Suprapubic skin (tissue), 4 donors: ENCODE measurements at places on chromosomes 6 and 20. TPM values are rescaled to one million over a fixed set of nuclear protein-coding genes. Genes with fewer than 3 reads are reported as not detected.

- DNase-seq, result no peak
- no peaks in the 10 kb centered on the region for H3K4me1 ChIP-seq
- no peaks in the 10 kb centered on the region for H3K27me3 ChIP-seq
- no peaks in the 10 kb centered on the region for H3K36me3 ChIP-seq
These were observed 225.9 kb downstream of the NKAIN2 start for GRCh38 chr6:124029567-124029966.

- peaks cover 43% of the 10 kb centered on the region for H3K4me1 ChIP-seq
- no peaks in the 10 kb centered on the region for H3K27me3 ChIP-seq
- no peak for DNase-seq
- H3K4me3 ChIP-seq, result no peak overlapping the region
- H3K36me3 ChIP-seq, result no peaks in the 10 kb centered on the region
These were observed 157.5 kb downstream of the CEBPB start for GRCh38 chr20:50348096-50348495.

DNA sequence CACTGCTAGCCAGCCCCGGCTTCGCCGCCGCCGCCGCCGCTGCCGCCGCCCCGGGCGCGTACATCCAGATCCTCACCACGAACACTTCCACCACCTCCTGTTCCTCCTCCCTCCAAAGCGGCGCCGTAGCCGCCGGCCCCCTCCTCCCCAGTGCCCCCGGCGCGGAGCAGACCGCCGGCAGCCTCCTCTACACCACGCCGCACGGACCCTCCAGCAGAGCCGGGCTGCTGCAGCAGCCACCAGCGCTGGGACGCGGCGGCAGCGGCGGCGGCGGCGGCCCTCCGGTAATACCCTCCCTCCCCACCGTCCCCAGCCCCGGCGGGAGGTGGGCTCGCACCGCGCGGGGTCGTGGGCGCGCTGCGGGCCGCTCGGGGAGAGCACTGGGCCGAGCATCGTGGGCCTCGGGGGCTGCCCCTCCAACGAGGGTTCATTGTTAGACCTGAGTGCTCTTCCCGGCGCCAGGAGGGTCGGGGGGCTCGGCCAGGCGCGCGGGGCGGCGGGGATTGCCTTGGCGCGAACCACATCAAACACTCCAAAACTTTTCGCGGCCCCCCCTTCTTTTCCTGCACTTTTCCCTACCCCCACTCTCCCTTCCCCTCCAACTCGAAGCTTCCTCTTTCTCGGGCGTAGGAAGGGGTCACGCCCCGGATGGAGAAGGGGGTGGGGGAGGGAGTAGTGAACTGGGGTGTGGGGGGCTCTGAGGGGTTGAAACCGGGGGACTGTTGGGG, 827 bp downstream of the E2F3 start:
- no peaks in the 10 kb centered on the region for H3K27me3 ChIP-seq
- H3K4me1 ChIP-seq, result peaks cover 24% of the 10 kb centered on the region
- DNase-seq, result peak; percentile 71
- H3K4me3 ChIP-seq, result peak overlapping the region; percentile 90

GRCh38 chr20:3330046-3330741, 77.3 kb downstream of the DNAAF9 start:
- no peak overlapping the region for H3K27ac ChIP-seq
- H3K27me3 ChIP-seq, result no peaks in the 10 kb centered on the region
- DNase-seq, result no peak

TMEM14A gene
- total RNA-seq, result 15.7 TPM
